ENCODE measurements at places on chromosomes 11 and 22. TPM values are rescaled to one million over a fixed set of nuclear protein-coding genes. Genes with fewer than 3 reads are reported as not detected.
A peak's percentile ranks its signal among the peaks of the same experiment; 100 is the strongest.

Gene KCNJ5
- 0.23 TPM for total RNA-seq

- DNase-seq: no peak
Observed at GRCh38 chr11:13073119-13073981, 64.2 kb downstream of the RASSF10 start.

Gene OTOG
- total RNA-seq: 3.5 TPM

- DNase-seq: peak; percentile 72
Observed at GRCh38 chr22:18970176-18970947, 34.3 kb upstream of the PRODH start.

Gene TRIM51
- not detected for total RNA-seq

DNA sequence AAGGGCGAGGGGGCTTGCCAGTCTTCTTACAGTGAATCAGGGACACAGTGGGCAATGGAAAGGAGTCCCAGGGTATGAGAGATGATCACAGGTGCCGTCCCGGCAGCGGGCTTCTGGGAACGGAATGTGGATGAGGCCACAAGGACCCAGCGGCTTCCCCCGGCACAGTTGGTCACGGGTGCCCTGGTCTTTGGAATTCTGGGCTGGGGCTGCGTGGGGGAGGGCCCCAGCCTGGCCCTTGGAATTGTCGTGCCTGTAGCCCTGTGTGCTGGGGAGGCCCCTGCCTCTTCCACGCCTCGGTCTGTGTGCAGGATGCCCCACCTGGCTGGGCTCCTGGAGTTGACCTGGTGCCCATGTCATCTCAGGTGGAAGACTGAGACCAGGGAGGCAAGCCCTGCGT, 76.6 kb downstream of the FBLN1 start:
- no peak for DNase-seq

Gene SWAP70
- 24.1 TPM for total RNA-seq

DNA sequence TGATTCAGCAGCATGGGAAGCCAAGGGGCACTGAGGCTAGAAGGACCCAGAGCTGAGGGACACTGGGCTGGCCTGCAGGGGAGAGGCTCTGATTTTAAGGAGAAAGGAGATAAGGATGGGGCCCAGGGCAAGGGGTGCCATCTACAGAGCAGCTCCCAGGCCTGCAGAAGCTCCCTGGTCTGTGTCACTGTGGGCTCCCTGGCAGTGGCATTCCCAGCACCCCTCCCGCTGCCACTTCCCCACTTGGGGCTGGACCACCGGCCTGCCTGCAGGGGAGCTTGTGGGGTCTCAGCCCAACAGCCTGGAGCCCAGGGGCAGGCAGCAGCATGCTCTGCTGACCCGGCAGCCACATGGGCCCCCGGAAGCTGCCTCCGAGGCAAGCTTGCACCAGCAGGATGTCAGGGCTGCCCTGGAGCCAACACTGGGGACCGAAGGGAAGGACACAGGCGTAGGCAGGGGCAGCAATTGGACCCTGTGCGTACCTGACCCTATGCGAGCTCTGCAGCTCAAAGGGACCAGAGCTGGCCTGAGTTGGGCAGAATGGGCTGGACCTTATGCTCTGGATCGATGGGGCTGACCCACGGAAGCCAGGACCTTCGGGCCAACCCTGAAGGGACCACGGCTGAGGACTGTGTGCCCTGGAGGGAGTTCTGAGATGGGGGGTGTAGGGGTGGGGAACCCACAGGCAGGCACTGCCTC, 35.4 kb upstream of the WNT7B start:
- no peak for DNase-seq

DNA sequence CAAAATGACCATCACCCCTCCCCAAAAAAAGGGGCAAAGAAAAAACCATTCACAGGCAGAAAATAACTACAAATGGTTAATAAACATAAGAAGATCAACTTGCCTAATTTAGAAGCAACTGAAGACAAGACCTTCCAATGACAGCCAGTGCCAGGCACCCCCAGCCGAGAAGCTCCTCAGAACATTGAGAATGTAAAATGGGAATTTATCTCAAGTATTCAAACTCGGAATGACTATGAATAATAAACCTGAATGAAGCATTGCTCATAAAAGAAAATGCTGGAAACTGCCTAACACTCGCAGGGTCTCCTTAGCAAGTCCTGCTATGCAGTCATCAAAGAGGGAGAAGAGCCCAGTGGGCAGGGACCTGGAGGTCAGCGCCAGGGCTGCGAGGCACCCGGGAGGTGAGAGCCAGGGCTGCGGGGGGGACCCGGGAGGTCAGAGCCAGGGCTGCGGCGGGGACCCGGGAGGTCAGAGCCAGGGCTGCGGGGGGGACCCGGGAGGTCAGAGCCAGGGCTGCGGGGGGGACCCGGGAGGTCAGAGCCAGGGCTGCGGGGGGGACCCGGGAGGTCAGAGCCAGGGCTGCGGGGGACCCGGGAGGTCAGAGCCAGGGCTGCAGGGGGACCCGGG, 23.2 kb upstream of the MOB2 start:
- no peak for DNase-seq

- no peak for DNase-seq
Observed at GRCh38 chr22:19358195-19358594, 66.7 kb upstream of the CLTCL1 start.

DNA sequence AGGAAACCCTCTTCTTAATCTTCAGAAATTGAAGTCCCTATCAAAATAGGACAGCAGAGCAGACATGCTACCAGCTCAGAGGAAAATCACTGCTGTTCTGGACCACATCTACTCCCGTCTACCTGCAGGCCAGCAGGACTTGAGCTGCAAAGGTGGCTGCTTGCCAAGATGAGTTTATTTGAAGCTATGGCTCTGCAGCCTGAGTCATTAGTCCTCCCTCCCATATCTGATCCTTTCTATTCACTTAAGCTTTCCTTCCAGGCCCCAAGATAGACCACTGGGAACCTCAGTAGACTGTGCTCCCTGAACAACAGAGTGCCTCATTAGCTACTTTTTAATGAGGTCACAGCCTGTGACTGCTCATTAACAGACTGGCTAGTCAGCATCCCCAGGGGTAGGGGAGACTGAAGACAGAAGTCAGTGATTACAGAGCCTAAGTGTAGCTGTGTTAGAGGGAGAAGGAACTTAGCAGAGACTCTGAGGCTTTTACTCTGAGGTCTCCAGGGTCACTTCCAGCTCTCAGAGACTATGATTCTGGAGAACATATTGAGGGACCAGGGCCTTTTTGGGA, 6.8 kb upstream of the OR10A2 start:
- DNase-seq: no peak

GRCh38 chr11:125591649-125592304, 875 bp upstream of the STT3A start:
- DNase-seq: peak; percentile 44

DNA sequence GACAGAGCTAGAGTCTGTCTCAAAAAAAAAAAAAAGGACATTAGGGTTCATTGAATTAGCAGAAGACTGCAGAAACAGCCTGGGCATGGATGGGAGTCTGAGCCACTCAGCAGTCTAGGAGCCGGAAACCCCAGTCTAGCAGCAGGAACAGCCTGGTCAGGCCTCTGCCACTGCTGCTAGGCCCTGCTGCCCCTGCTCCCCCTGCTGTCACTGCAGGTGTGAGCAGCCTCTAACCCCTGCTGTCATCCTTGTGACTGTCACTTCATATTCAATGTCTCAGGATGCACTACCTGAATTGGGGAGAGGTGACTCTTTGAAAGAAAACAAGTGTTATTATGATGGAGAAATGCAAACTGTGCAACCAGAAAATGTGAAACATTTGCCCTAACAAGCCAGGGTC, 7.0 kb upstream of the DDX17 start:
- peak; percentile 63 for DNase-seq

Gene JAML
- 0.37 TPM for total RNA-seq

DNA sequence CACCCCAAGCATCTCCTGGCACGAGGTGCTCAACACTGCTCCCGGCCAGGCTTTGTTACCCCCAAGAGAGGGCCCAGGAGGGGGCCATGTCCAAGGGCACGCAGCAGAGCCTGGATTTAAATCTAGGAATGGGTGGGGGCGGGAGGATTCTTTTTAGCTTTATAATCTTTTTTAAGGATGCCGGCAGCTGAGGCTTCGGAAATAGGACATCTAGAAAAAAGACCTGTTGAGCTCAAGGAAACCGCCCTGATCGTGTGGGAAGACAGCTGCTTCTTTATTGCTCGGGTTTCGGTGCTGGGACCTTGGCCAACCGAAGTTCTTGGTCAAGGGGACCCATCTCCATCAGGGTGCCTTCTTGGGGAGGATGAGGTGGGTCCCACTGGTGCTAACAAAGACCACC, 317.9 kb downstream of the CTTN start:
- no peak for DNase-seq

GRCh38 chr11:35138606-35138942, 397 bp upstream of the CD44 start:
- peak; percentile 22 for DNase-seq

GRCh38 chr11:132471466-132471865, 1060.8 kb downstream of the OPCML start:
- DNase-seq: no peak

- no peak for DNase-seq
Observed at GRCh38 chr11:2098691-2099515, 40.3 kb downstream of the IGF2 start.

DNA sequence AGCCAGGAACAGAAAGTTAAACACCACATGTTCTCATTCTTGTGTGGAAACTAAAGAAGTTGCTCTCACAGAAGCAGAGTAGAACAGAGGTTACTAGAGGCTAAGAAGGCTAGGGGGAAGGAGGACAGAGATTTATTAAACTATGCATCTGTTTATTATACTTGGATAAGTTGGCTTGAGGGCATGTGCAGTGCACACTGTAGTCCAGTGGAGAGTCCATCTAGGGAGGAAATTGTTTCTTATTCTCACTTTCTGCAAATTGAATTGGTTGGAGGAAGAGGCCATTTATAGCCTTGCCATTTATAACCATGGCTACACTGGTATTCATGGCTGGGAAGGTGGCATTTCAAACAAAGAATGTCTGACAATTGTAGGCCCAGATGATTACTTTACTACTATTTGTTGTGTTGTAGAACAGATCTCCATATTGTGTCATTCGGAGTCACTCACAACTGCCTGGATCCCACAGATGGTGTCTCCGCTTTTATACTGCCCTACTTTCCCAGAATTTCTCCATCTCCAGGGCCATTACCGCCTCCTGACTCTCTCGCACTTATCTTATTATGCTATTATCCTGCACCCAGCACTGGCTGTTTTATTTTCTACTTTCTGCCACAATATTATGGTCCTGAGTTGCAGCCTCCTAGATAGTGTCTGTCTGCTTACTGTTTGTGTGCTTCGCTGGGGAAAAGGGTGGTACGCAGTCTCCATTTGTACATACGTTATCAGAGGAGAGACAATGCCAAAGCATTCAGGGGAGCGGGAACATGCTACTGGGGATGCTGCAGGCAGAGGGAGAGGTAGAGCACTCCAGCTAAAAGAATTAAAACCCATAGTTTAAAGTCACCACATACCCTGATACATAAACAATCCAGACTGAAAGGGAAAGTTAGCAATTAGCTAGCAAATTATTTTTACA, 169.3 kb upstream of the BLID start:
- DNase-seq: no peak

Gene RAB3IL1
- total RNA-seq: 7.2 TPM

DNA sequence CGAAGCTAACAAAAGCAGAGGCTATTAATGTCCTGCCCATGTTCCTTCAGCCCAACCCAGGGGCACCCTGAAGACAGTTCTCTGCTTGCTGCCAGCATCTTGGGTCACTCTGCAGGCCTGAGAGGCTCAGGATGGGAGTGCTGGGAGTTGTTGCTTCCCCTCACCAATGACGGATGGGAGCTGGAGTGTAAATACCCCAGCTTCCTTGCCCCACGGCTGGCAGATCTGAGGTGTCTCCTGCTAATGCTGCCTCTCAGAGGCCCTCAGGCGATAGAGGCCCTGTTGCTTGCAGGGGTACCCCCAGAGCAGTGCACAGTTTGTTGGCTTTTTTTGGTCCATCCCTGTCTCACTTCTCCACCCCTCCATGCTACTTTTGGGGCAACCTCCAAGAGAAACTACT, 32.9 kb downstream of the IFT27 start:
- DNase-seq: peak; percentile 4

DNA sequence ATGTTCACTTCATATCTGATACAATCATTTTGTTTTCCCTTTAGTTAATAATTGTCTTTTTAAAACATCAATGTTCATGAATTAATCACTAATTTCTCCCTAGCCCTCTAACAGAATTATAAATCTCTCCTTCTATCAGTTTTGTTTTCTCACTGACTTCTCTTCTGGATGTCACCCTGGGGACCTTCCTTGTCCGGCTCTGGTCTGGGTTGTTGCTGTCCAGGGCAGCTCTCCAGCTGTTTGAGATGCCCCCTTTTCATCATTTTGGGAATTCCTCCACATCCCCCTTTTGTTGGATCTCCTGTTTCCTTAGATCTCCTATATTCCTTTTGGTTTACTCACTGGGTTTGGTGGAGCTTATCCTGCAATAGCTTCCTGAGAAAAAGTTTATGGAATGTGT, 35.6 kb upstream of the PSMA1 start:
- DNase-seq: no peak

Gene CSNK2A3
- 1.1 TPM for total RNA-seq

- no peak for DNase-seq
Observed at GRCh38 chr22:46984751-46985506, 222.5 kb downstream of the TBC1D22A start.

GRCh38 chr11:116415095-116415494, 357.7 kb downstream of the BUD13 start:
- no peak for DNase-seq

DNA sequence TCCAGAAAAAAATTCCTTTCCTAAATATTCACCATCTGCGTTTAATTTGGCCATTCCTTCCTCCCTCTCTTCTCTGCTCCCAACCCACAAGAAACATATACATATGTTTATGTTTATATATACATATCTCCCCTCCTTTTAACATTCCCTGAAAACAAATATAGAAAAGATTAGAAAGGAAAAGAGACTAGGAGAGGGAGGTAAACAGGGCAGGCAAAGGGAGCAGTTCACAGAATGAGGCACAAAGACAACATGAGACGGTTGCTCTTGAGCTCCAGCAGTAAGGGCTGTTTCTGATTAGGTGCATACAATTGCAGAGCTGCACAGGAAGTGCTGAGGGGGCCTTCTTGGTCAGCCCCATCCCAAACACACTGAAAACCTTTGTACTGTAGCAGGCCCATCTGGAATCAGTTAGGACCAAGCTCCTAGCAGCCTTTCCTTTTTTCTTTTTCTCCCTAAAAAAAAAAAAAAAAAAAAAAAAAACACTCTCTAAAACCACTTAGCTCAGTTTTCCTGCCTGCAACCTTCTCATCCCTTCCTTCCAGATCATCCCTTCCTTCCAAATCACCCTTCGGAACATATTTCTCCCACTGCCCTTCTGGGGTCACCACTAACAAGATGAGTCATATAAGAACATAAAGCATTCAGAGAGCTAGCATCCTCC, 57.0 kb downstream of the RBFOX2 start:
- no peak for DNase-seq
